GM13977 (cell line): ENCODE measurements at places on chromosomes 12 and 14.

DNA sequence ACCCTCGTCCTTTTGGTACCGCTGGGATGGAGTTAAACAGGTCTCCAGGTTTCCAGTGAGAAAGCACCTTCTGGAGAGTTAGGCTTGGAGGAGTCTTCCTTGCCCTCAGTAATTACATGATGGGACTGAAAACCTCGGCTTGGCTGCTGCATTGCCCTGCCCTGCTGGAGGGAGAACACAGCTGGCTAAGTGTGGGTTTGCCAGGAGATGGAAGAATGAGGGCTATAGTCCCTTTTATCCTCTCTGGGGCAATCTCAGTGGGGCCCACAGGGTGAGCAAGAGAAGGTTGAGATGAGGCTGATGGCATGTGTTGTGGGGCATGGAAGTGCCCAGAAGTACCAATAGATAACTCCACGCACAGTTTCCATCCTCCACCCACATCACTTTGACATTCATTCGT is 23.2 kb upstream of the MEG3 start:
- no peak for DNase-seq

GRCh38 chr14:21313512-21313911 is 33.6 kb downstream of the RPGRIP1 start:
- DNase-seq, result no peak

DNA sequence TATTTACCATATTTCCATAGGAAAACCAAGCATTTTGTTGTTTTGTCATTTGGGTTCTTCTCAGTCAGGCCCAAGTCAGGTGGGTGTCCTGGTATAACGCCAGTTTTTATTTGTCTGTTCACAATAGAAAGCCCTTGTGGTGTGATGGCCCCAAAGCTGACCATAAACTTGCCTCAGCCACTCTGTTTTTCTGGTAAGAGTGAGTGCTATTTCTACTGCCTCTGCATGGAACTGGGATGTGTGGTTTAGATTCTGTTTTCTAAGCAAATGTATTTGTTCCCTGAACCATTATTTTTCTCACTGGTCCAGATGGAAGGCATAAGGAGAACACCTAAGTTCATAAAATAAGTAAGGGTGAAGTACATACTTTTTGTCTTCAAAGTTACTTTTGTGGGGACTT is 1.8 kb upstream of the SSPN start:
- no peak for DNase-seq

DNA sequence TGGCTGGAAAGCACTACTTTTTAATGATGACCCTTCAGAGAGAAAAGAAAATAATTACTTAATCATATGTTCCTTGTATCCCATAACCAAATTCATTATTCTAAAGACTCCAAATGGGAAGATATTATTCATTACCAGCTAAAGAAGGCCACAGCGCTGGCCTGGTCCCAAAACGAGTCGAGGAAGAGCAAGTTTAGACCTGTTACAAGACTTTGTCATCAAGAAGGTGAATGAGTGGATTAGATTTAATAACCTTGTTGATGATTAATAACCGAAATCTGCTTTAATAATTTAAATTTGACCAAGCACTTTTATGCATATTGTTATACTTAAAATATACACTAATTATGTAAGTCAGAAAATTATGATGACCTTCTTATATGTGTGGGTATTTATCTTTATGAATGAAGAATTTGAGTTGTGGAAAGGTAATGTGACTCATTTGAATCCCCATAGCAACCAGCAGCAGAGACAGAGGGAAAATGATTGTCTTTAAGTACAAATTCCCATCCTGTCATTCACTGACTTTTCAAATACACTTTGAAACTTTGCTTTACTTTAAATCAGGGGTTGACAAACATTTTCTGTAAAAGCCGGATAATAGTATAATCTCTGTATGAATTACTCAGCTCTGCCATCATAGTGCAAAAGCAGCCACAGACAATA is 200.3 kb upstream of the NPAS3 start:
- no peak for DNase-seq

- peak; percentile 64 for DNase-seq
These were observed 1.1 kb downstream of the ATXN2 start for GRCh38 chr12:111597831-111598636.

DNA sequence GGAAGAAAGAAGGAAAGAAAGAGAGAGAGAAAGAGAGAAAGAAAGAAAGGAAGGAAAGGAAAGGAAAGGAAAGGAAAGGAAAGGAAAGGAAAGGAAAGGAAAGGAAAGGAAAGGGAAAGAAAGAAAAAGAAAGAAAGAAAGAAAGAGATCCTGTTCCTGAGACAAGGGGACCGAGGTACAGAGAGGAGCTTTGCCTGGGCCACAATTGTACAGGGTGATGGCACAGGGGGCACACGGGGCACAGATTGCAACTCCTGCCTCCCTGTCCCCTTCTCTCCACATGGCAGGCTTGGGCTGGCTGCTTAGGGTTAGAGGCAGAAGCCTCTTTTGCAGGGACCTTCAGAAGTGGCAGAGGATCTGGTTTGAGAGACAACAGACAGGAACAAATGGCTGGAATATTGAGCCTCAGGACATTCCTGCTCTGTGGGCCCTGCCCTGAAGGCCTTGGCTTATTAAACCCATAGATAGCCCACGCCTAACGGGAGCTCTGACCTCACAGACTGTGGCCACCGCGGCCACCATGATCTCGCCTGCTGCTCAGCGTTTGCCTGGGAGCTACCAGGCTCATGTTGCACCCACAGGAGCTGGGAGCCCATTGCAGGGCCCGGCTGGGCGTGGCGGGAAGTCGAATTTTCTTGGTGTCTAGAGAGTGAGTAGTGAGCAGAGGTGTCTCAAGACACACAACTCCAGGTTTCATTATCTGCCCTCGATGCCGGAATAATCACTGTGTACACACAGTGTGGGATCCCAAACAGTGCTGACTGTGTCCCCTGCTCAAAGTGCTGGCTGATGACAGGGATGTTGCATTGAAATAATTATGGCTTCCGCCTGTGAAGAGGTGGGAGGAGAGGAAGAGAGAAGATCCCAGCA is 147.9 kb upstream of the NCOR2 start:
- DNase-seq, result no peak

GRCh38 chr12:98464190-98464589 is 51.2 kb upstream of the TMPO start:
- DNase-seq, result no peak

DNA sequence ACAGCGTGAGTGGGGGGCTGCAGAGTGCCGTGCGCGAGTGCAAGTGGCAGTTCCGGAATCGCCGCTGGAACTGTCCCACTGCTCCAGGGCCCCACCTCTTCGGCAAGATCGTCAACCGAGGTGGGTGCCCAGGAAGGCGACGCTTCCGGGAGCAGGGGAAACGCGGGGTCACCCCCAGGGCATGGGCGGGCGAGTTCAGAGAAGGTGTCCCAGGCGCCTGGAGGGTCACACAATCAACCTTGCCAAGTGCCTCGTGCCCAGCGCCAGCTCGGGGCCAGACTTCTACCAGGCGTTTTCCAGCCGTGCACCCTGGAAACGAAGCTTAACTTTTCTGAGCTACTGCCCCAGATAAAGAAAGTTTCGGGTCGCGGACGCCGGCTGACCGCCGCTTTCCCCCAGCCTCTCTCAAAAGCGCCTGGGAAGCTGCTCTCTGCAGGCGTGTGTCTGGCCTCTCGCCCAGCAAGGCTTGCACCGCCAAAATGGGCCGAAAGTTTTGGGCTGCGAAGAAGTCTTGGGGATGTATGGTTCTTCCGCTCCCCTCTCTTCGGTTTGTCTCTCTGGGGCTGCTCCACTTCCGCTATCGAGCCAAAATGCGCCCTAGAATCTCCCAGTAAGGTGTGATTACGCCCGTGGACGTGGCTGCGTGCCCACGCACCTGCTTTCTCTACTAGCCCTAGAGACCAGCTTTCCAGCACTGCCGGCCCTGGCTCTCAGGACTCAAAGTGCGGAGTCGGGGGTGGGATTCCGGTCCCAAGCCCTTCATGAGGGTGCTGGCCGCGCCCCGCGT is 1.7 kb downstream of the WNT1 start:
- DNase-seq, result peak; percentile 66

- DNase-seq, result no peak
These were observed 199.8 kb upstream of the ARHGAP5 start for GRCh38 chr14:31877255-31877798.

- DNase-seq, result no peak
These were observed 207.0 kb downstream of the SLC41A2 start for GRCh38 chr12:104751120-104751519.

- no peak for DNase-seq
These were observed 48.6 kb downstream of the DRAM1 start for GRCh38 chr12:101925935-101926334.

DNA sequence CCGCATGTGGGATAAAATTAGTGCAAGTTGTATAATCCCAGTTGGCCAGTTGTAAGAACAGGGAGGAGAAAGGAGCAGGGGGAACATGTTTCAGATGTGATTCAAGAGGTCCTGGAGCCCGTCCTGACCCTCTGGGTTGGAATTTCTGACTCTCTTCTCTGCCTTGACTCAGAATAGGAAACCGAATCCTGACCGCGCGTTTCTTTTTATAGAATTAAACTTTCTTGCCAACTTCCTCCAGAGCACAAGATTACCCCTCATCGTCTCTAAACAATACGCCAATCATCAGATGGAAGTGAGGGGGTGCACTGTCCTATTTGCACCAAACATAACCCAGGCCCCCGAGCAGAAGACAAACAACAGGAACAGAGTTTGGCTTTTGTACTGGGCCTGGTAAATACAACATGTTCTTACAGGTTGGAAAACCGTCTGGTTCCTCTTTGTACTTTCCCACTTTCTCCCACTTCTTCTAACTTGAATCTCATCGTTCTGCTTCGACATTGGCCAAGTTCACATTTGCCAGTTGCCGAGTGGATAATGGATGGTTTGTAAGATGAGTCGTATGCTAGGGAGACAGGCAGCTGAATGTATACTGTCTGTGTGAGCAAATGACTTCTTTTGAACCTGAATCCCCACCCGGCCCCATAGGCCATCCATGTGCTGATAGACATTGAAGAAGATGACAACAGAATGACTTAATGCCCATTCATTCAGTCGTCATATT is 42.6 kb upstream of the MED13L start:
- no peak for DNase-seq

GRCh38 chr12:127640181-127640886 is 626.6 kb upstream of the TMEM132C start:
- no peak for DNase-seq

GRCh38 chr12:65740873-65741600 is 83.2 kb upstream of the HMGA2 start:
- DNase-seq, result peak; percentile 92
